Hematopoietic multipotent progenitor cell treated with erythropoietin and hydrocortisone succinate and interleukin-3 and kit ligand, for 4 days (in vitro differentiated cells): ENCODE measurements at places on chromosomes 7 and 10.
A peak's percentile ranks its signal among the peaks of the same experiment; 100 is the strongest.

DNA sequence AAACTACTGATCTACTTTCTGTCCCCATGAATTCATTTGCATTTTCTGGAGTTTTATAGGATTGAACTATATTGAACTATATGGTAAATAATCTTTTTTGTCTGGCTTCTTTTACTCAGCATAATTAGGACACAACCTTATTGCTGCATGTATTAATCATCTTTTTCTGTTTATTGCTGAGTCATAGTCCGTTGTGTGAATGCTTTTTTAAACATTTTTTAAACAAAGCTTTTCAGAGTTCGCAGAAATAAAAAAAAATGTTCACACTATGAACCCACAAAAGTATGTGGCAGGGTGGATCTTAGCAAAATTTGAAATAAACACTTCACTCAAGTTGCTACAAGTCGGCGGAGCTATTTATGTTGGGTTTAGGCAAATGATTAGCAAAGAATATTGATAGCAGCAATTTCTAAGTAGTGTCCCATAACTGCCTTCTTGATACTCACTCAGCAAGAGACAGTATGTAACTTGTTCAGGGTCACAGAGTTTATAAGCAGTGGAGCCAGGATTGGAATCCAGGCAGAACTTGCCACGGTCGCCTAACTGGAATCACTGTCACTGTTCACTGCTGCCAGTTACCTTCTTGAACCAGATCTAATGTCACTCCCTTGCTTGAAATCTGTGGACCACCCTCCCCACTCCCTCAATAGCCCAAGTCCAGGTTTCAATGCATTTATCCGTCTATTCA is 5.6 kb downstream of the CH25H start:
- DNase-seq: peak; percentile 15

DNA sequence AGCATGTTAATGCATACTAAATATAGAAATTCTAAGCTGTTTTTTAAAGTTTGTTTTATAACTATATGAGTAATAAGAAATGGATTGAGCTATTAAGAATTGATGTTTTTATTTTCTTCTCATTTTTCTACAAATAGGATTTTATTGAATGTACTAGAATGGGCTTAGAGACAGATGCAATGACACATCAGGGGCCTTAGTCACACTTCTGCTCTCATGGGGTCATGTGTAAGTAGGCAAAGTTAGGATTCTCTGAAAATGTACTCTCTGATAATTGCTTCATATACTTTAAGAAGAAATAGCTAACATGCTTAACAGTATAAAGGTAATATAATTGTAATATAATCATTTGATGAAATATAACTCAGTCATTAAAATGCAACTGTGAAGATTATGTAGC is 154.6 kb downstream of the ZNF438 start:
- DNase-seq: no peak

- DNase-seq: peak; percentile 24
These were observed 40.5 kb downstream of the RCC1L start for GRCh38 chr7:75033064-75033463.

- no peak for DNase-seq
These were observed 45.8 kb upstream of the SKAP2 start for GRCh38 chr7:26910221-26910620.

DNA sequence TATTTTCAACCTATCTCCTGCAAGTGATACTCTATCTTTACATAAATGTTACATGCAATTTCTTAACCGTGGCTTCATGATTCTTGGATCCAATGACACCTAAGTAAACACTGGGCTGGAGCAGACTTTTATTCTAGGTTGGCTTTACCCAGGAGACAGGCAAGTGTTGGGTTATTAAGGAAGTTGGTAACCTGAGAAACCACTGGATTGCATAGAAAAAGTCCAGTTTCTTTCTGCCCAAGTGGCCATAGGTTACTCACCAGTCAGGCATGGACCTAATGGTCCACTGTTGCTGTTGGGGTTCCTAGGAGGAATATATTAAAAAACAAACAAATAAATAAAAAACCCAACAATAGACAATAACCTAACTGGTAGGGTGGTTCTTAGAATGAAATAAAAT is 112.8 kb downstream of the SEMA3D start:
- DNase-seq: no peak

DNA sequence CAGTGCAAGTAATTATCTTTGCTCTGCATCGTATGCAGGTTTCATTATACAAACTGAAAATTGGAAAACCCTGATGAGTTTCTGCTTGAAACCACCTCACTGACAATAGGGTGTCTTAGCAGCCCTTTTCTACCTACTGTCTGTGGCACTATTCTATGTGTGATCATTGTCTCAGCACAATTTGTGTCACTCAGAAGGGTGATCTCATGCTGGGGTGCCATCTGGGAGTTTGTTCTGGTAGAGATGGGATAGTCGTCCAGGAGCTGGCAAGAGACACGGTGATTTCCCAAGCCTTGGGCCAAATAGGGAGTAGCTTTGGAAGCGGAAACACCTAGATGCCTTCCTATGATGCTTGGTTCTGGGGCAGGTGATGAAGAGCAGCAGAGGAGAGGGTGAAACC is 186.3 kb downstream of the FRMD4A start:
- DNase-seq: no peak

- peak; percentile 54 for DNase-seq
These were observed 158.0 kb downstream of the CAMK1D start for GRCh38 chr10:12507165-12507850.

- peak; percentile 64 for DNase-seq
These were observed 6.6 kb upstream of the SGCE start for GRCh38 chr7:94662548-94662947.

- DNase-seq: no peak
These were observed 45.3 kb downstream of the TMEM178B start for GRCh38 chr7:141119187-141119586.

- no peak for DNase-seq
These were observed 46.4 kb upstream of the FIGNL1 start for GRCh38 chr7:50496569-50496968.

DNA sequence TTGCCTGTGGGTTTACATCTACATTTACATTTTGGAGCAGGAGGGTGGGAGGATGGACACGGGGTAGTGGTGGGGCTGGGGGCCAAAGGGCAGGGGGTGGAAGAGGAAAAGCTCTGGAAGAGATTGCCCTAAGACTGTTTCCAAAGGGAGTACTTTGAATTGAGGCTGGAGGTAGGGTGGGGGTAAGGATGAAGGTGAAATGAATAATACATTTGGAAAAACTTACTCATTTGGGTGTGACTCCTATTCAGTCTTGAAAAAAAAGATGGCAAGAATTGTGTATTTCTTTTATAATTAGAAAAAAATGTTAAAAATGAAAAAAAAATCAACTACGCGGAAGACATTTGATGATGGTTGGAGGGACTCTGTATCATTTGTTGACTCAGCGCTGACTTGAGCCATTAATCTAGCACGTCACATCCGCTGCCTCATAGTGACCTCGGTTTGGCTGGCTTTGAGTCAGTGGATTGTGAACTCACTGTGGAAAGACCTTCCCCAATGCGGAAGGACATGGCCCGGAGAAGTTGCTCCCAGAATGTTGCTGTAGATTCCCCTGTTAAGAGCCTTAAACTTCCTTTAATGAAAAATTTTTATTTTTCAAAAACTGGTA is 2.8 kb downstream of the FAM180A start:
- no peak for DNase-seq

GRCh38 chr7:128814499-128814898 is 15.7 kb upstream of the FLNC start:
- DNase-seq: no peak

GRCh38 chr7:155753446-155753965 is 58.8 kb downstream of the SHH start:
- DNase-seq: no peak

GRCh38 chr7:156378806-156379205 is 261.8 kb upstream of the RNF32 start:
- no peak for DNase-seq

- DNase-seq: no peak
These were observed 41.2 kb upstream of the TNS3 start for GRCh38 chr7:47622946-47623640.

GRCh38 chr10:97157578-97158095 is 28.1 kb downstream of the SLIT1 start:
- DNase-seq: no peak

GRCh38 chr10:11962176-11962575 is 80.4 kb downstream of the UPF2 start:
- DNase-seq: peak; percentile 62

- no peak for DNase-seq
These were observed 439.4 kb downstream of the TYW1 start for GRCh38 chr7:67435894-67436535.

GRCh38 chr10:61951144-61951483 is 49.6 kb downstream of the ARID5B start:
- DNase-seq: no peak

GRCh38 chr10:6721964-6722615 is 142.0 kb upstream of the PRKCQ start:
- no peak for DNase-seq

DNA sequence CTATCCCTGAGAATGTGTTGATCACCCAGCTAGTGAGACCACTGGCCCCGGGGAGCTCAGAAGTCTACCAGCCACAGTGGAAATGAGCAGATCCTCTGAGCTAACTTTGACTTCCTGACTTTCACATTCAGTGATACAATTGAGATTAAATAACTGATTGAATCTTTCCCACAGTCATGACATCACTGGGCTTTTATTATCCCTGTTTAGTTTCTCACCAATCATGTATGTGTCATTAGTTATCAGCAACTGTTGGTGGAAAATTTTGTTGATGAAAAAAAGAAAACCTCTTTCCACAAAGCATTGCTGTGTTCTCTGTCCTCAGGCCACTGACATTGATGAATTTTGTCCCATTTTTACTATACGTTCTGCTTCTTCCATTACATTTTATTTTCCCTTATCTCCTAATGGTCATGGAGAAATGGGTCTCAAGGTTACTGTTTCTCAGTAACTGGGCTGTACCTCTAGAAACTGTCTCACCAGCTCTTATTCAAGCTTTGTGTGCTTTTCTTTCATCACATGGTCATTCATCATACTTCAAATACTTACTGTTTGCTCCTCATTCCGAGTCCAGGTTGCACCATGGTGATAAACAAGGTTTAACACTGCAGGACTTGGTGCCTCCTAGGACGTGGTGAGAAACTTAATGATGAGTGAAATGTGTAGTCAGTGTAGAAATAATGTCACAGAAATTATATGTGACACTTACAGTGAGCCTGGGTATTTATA is 304.7 kb downstream of the CDK14 start:
- DNase-seq: no peak

GRCh38 chr7:100153708-100154535 is 4.6 kb downstream of the TRAPPC14 start:
- DNase-seq: peak; percentile 52

GRCh38 chr7:156461881-156462665 is 178.5 kb upstream of the RNF32 start:
- DNase-seq: no peak

GRCh38 chr10:118002581-118002980 is 44.2 kb downstream of the RAB11FIP2 start:
- peak; percentile 6 for DNase-seq

- peak; percentile 6 for DNase-seq
These were observed 127.8 kb downstream of the MACC1 start for GRCh38 chr7:20089431-20089830.

- DNase-seq: no peak
These were observed 25.3 kb downstream of the ADD3 start for GRCh38 chr10:110032801-110033700.

GRCh38 chr7:105006367-105007136 is 7.5 kb upstream of the KMT2E start:
- DNase-seq: peak; percentile 88

- peak; percentile 61 for DNase-seq
These were observed 42.0 kb downstream of the MYL10 start for GRCh38 chr7:101586906-101587677.

GRCh38 chr10:78353636-78354035 is 320.0 kb downstream of the RPS24 start:
- peak; percentile 4 for DNase-seq

DNA sequence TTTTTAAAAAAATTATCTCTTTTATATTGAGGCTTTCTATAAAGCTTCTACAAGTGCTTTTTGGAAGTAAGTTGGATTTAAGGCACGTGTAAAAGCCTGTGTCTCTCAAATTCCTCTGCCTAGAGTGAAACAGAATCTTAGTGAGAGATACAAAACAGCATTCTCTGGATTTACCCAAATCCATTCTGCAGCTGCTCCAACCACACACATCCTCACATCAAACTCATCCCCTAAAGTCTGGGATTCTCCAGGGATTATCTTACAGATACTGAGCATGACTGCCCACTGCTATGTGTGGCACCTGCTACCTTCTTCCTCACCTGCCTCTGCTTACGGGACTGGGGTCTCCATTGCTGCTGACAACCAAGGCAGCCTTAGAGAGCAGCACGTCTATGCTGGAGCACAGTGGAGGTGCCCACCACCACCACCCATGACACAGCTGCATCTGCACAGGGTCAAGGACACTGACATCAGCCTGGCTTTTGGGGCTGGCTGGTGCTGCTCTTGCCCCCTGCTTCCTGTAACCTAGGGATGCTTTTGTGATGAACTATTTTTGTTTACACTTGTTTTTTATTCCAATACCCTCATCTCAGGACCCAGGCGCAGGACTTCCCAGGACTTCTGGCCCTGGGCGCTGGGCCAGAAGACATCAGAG is 139.2 kb upstream of the NAMPT start:
- DNase-seq: no peak

DNA sequence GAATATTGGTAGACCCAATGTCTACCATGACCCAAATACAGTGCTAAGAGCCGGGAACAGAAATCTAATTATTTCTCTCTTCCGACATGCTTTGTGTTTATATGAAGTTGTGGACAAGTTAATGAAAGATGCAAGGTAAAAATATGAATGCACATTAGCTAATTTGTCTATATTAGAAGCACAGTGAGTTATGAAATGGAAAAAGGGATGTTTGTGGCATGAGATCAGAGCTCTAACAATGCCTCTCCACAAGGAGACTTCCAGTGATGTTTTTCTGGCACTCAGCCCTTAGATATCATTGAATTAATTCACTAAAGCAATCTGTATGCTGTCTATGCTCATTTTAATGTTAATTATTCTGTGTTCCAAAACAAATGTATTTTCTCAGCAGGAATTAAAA is 897.2 kb downstream of the CNTNAP2 start:
- no peak for DNase-seq

GRCh38 chr7:23746629-23747028 is 36.6 kb downstream of the STK31 start:
- DNase-seq: no peak

DNA sequence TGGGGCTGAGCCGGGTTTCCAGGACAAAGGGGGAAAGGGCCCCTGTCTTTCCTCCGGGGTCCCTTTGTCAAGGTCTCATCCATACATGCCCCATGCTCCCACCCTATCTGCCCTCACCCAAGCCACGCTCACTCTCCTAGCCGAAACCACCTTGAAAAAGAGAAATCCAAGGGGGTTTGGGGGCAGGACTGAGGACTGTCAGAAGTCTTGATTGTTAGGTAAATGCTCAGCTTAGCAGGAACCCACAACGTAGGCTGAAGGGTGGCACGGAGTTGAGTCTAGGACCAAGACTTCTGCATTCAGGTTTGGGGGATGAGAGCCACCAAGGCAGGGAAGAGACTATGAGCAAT is 719 bp upstream of the PGAM2 start:
- DNase-seq: peak; percentile 33

GRCh38 chr10:119199231-119199992 is 8.0 kb upstream of the GRK5 start:
- DNase-seq: peak; percentile 91
